ENCODE measurements at places on chromosomes 7 and 10.
A peak's percentile ranks its signal among the peaks of the same experiment; 100 is the strongest.

- peak; percentile 57 for DNase-seq
Observed at GRCh38 chr7:23012908-23013714, 819 bp downstream of the HYCC1 start.

DNA sequence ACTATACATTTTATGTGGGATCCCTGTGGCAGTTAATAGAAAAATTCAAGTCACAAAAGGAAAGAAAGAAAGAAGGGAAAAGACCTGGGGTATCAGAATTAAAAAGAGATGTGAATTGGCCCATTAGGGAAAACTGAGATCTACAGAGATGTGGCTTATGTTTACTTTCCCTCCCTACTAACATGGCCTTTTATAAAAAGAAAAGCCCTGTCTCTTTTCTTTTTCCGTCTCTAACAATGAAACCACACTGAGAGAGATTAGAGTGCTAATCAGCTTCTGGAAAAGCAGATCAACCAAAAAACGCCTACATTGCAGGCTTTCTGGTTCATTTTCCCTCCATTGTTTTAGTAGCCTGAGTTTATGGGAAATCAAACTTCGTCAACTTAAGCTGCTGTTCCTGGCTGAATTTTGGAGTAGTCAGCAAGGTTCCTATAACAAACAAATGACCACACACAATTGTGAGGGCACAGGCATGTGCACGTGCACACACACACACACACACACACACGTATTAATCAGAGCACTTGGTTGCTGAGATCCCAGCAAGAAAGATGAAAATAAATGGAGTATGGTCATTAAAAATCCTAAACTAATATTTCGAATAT lies 235.1 kb downstream of the SORCS1 start:
- DNase-seq = no peak

- no peak for DNase-seq
Observed at GRCh38 chr7:92613720-92614119, 23.5 kb upstream of the FAM133B start.

- DNase-seq = no peak
Observed at GRCh38 chr10:18233775-18234174, 93.6 kb downstream of the CACNB2 start.

DNA sequence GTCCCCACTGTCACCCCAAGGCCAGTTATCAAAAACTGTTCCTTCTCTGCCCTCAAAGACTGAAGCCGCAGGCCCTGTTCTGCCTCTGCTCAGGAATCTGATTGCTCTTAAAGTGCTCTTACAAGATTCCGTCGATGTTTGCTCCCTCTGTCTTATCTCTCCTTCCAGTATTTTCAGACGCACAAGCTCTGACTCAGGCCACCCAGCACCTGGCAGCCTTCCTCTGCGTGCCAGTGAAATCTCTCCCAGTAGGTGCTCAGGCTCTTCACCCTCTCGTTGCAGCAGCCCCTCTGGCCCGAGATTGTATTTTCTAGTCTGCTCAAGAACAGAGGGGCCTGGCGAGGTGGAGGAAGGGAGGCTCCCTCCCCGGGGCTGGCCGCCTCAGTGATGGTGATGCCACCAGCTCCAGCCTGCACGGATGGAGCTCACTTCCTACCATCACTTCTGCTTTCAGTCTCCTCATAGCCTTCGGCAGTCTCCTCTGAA lies 276.2 kb downstream of the USP6NL start:
- no peak for DNase-seq

- no peak for DNase-seq
Observed at GRCh38 chr7:13201628-13202027, 514.2 kb downstream of the ARL4A start.

DNA sequence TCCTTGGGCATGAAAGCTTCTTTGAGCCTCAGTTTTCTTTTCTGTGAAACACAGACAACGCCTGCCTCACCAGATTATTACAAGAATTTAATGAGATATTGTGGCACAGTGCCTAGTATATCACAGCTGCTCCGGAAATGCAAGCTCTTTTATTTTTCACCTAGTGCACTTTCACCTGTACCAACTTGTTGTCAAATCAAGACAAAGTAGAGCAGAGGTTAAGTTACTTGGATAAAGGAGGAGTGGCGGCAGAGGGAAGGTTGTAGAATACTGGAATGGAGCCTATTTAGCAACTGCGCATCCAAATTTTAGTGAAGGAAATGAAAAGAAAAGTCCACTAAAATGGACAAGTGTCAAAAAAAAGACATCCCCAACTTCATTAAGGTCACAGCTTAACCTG lies 54.9 kb upstream of the RHOBTB1 start:
- DNase-seq = no peak

- no peak for DNase-seq
Observed at GRCh38 chr10:116115036-116115641, 157.9 kb downstream of the GFRA1 start.

- no peak for DNase-seq
Observed at GRCh38 chr7:46220066-46220630, 299.1 kb upstream of the IGFBP3 start.

DNA sequence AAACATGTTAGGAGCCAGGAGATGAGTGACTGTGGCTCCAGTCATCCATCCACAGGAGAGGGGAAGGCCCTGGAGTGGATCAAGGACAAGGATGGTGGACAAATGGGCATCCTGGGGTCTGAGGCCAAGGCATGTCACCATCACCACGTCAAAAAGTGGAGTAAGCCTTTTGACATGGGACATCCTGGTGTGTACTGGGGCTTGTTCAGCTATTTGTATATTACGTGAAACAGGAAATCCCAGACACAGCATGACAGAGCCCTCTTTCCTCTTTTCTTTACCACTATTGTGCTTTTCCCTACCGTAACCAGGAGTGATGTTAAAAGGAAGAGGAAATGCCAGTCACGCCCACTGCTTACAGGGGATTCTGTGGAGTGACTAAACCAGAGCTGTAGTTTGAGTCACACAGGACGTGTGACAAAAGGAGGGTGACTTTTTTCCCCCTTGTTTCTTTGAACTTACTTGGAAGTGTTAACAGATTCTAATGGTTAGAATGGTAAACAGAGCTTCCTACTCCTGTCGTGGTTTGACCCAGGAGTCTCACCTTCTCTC lies 15.4 kb downstream of the ACSL5 start:
- no peak for DNase-seq

GRCh38 chr10:102673819-102674511 lies 29.7 kb downstream of the TRIM8 start:
- DNase-seq = peak; percentile 45

DNA sequence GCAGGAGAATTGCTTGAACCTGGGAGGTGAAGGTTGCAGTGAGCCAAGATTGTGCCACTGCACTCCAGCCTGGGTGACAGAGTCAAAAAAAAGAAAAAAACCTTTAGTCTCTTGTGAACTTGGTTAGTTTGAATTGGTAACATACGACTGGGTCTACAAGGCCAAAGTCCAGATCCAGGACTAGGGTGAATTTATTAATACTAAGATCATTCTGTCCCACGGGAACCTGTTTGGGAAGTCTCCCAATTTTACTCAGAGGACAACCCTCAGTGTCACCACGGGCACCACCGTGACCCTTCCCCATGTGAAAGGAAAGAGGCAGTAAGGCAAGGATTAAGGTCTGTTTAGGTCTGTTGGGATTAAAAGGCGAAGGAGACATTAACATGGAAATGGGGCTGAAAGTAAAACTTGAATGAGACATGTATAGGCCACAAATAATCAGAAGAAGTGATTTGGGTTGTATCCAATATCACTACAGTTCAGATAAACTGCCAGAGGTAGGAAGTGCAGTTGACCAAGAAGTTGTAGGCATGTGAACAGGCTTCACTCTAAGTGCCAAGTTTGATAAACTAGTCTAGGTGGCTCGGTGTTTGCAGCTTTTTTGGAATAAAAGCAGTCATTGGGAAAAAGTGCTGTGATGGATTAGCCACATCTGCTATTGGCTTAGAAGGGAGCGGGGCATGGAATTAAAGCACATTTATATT lies 30.7 kb downstream of the MYOF start:
- no peak for DNase-seq

DNA sequence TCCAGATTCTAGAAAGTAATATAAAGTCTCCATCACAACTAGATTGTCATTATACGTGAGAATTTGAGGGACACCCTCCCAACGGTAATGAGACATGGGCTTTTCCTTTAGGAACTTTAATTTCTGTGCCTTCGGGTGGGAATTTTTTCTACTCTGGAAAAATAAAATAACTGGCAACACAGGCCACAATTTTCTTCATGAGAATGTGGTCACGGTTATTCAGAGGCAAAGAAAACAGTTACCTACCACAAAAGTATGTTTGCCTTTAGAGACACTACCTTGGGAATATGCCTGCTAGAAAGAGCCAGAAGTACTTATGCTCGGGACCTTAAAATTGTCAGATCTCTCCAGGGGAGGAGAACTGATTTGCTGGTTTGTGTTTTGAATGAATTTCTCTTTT lies 99.4 kb downstream of the ITGA8 start:
- DNase-seq = no peak

- DNase-seq = no peak
Observed at GRCh38 chr10:35017608-35018007, 72.5 kb downstream of the CUL2 start.

DNA sequence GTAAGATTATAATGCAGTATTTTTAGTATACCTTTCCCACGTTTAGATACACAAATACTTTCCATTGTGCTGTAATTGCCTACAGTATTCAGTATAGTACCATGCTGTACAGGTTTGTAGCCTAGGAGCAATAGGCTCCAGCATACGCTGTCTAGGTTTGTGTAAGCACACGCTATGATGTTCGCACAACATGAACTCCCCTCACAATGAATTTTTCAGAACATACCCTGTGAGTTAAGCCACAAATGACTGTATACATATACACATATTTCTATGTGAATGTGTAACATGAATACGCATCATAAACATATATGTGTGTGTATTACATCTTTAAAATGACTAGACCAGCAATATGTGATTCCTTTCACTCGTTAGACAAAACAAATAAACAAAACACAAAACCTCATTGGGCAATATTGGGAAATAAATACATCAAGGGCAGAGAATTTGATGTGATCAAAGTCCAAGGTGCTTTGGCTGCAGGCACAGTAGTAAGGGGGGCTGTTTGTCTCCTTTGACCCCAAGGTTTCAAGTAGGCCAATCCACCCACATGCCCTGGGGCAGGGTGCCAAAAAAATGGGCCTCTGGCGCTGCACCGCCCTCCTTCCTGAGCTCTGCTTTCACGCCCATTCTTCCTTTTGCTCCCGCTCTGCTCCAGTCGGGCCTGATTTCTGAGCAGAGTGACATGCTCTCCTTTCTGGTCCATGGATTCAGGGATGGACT lies 33.9 kb downstream of the CHN2 start:
- no peak for DNase-seq

- DNase-seq = no peak
Observed at GRCh38 chr10:71040846-71041605, 152.7 kb upstream of the PCBD1 start.

- DNase-seq = no peak
Observed at GRCh38 chr7:100962537-100962936, 6.8 kb upstream of the MUC12 start.

DNA sequence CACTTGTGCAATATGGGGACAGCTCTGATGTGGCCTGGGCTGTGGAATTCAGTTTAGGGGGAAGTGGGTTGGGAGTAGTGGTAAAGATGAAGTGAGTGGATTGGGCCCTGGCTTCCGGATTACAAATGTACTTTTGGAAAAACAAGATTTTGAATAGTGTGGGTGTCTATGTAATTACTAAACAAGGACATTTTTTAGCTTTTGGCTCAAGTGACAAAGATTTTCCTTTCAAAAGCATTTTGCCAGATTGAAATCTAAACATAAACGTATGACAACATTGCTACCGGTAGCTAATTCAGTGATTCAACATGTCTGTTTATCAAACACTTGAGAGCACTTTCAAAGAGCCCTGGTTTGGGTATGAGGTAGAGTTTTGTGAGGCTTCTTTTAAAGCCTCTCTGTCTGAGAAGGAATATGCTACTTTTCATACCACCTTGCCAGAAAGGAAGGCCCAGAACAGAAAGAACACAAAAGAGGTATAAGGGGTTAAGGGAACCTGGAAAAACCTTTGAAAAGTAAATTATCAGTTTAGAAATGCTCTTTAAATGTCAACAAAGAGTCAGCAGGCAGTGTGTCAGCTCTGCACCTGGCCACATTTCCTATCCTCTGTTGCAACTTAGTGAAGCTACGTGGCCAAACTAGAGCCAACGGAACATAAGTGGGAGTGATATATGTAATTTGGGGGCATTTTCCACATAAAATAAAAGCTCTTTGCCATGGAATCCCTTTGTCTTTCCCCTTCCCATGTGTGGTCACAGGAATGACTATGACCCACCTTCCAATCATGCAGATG lies 516.1 kb downstream of the NRG3 start:
- no peak for DNase-seq

DNA sequence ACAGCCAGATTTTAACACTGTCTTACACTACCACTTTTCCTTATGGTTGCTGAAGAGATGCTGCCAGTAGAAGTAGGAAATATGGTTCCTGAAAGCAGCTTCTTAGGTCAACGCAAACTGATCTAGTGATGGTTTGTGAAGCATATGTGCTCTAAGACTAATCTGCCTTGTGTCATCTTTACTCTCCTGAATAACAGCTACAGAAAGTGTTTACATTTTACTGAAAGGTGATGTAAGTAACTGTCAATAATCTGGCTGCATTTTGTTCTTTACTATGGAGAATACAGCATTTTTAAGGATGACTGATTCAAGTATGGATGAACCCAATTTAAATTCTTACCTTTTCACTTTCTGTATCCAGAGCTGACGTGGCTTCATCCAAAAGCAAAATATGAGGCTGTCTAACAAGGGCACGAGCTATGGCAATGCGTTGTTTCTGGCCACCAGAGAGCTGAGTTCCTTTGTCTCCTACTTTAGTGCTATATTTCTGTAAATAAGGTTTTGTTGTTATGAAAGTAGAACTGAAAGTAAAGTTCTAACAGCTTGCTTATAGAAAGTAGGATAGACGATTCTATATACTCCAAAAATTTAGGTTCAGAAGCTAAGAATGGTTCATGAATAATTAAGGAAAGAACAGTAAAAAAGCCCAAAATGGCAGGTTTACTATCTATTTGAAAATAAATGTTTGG lies 30.2 kb upstream of the ABCB4 start:
- DNase-seq = no peak

- no peak for DNase-seq
Observed at GRCh38 chr7:84981055-84981976, 205.5 kb downstream of the SEMA3D start.

GRCh38 chr7:28871077-28871476 lies 87.1 kb downstream of the TRIL start:
- no peak for DNase-seq

DNA sequence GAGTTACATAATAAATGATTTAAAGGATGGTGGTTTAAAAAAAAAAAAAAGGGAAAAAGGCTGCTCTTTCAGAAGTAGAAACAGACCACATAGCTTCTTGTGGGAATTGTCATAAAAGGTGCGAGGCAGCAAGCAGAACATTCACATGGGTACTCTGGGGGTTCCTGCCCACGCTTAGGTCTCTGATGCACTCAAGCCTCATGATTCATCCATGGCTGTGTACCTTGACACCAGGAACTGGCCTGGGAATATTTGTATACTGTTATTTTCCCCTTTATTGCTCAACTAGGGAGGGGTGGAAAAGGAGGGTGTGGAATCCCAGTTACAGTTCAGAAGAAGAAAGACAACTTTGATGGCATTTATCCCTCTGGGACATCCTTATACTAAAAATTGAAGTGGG lies 4.0 kb downstream of the PON2 start:
- no peak for DNase-seq

Data from neural crest cell (in vitro differentiated cells).